ENCODE measurements at places on chromosomes 3 and 15.

DNA sequence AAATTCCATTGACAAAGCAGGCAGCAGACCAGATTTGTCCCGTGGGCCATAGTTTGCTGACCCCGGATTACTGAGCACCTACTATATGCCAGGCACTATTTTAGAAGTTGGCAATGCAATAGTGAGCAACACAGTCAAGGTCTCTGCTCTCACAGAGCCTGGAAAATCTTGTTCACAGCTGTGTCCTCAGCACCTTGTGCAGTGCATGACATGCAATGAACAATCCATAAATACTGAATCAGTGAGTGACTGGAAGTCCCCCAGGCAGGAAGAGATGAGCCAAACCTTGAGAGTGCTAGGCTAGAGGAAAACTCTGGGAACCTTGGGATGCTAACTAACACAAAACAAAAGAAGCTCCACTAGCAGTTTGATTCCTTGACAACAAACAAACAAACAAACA lies 14.4 kb downstream of the TM4SF1 start:
- no peak for DNase-seq

- no peak for DNase-seq
Measured at GRCh38 chr3:18112674-18113375, 312.3 kb downstream of the SATB1 start.

GRCh38 chr3:172181932-172182586 lies 142.7 kb downstream of the FNDC3B start:
- no peak for DNase-seq

DNA sequence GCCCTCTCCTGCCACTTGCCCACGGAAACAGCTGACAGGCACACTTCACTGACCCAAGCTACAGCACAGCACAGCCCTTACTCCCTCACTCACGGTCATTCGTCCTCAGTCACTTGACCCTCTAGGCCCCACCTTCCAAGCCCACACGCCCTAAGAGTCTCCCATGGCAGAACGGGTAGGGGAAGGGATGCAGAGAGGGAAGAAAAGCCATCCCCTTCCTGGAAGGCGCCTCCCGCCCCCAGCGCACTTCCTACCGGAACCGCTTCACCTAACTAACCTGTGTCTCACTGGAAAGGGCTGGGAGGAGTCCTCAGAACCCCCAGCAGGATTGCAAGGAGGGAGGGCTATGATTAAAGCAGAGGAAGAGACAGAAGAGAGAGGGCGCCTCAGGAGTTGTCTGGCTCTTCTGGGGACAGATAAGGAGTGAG lies 22.9 kb downstream of the EPHB3 start:
- DNase-seq: no peak

GRCh38 chr3:50095352-50095998 lies 6.8 kb downstream of the RBM5 start:
- no peak for DNase-seq

DNA sequence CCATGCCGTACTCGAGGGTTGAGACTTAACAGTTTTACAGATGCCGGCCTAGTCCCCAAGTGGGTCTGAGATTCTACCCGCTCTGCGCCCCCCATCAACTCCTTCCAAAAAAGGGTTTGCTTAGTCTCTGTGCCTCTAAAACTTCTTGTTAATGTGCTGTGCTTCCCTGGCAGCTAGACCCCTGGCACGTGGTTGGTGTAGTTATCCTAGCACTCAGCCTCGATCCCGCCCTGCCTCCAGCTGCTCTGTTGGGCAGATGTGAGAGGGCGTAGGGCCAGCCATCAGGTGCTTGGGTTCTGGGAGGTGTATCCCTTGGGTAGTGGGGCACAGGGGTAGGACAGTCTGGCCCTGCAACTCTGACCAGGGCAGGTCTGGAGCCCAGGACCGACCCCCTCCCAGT lies 79.5 kb downstream of the FBLN2 start:
- DNase-seq: no peak

GRCh38 chr3:82133070-82133606 lies 371.7 kb upstream of the GBE1 start:
- peak; percentile 85 for DNase-seq

- DNase-seq: peak; percentile 71
Measured at GRCh38 chr3:142844339-142844977, 44.4 kb downstream of the PCOLCE2 start.

DNA sequence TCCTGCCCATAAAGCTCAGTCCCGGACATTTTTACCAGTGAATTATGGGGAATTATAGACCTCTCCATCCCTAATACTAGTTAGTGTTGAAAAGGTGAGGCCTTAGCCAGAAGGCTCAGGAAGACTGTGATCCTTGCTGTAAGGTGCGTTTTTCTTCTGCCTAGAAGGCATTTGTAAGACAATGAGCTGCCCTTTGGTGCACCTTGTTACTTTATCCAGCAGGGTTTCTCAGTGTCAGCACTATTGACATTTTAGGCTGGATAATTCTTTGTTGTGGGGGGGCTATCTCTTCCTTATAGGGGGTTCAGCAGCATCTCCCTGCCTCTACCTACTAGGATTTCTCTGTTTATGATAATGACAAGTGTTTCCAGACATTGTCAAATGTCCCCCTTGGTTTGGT lies 108.1 kb upstream of the ABHD17C start:
- DNase-seq: no peak

Data from hematopoietic multipotent progenitor cell treated with erythropoietin and hydrocortisone succinate and interleukin-3 and kit ligand, for 6 days (in vitro differentiated cells).